ENCODE measurements at places on chromosomes 7 and 10.

DNA sequence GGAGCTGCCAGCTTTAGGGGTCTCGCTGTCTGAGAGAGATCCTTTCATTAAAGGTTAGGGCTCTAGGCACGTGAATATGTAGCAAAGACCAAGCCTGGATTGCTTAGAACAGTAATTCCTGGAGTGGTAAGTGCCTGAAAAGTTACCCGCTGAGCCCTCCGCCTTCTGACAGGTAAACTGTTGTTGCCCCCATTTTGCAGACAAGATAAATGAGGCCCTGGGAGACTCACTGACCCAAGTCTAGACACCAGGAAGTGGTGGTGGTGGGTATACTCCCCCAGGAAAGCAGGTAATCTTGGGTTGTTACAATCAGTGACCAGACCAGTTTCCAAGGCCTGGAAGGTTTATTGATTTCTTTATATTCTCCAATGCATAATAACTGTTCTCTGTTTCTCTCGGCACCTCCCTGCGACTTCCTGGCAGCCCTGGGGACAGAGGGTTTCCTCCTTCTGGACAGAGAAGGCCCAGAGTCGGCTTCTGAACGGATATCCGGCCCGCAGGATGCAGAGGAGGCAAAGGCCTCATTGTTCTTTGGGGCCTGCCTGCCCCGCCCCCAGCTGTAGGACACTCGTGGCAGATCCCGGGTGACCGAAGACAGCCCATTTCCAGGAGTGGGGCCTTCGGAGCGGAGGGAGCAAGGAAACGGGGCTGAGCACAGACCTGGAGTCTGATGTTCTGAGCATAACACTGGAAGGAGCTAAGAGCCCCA is 1.3 kb upstream of the GRK5 start:
- DNase-seq: no peak

DNA sequence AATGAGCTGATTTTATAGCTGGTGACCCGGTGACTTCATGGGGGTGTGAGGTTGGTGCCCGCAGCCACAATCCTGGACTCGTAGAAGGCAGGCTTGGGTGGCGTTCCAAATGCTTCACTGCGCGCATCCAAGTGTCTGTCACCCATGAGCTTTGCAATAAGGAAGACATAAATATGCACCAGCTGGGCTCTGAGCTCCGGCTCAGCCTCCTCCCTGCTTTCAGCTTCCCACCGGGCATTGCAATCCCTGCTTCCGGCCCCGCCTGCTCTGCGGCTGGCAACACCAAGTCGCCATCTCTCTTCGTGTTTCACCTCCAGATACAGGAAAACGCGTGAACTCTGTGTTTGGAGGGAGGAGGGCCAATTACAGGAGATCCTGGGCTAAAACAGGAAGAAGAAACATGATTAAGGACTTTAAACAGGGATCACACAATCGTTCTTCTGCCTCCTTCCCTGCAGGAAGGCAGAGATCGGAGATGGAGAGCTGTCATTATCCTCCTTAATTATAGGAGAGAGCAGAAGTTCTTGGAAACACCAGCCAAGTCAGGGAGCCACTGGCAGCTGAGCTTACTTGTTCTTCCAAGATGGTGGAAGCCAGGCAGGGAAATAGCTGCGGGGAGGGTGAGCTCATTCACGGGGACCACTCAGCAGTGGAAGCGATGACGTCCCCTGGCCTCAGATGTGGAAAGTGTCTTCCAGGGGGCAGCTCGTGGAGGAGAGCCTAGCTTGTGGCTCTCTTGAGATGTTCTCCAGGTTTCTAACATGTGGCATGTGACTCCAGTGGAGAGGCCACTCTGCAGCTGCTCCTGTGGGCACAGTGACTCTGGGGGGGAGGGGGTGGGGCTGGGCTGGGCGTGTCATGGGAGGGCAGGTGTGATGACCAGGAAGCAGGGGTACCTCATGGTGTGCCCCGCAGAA is 134.9 kb downstream of the CAMK1D start:
- peak; percentile 54 for DNase-seq

GRCh38 chr10:31792745-31793144 is 135.9 kb downstream of the ARHGAP12 start:
- DNase-seq: no peak

DNA sequence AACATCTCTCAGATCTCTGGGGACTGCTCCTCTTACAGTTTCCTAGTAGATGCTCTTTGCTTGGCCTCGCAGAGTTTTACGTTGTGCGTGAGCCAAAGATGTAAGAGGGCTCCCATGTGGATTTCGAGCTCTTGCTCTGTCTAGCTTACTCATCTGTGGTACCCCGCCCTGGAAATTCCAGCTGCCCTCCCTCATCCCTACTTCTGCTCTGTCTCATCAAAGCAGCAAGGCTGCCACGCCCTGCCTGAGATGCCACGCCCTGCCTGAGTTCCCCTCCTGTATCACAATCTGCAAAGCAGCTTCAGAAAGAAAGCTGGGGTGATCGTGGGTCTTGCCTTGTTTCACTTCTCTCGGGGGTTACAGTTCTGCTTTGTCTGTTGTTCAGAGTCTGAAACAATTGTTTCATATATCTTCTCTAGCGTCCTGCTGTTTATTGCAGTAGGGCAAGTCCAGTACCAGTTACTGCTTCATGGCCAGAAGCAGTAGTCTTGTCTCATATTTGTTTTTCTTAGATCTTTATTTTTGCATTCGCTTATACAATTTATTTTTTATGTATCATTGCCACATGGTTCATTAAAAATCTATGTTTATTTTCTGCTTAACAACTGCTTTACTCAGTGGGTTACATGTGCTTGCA is 36.1 kb upstream of the CCNY start:
- peak; percentile 61 for DNase-seq

DNA sequence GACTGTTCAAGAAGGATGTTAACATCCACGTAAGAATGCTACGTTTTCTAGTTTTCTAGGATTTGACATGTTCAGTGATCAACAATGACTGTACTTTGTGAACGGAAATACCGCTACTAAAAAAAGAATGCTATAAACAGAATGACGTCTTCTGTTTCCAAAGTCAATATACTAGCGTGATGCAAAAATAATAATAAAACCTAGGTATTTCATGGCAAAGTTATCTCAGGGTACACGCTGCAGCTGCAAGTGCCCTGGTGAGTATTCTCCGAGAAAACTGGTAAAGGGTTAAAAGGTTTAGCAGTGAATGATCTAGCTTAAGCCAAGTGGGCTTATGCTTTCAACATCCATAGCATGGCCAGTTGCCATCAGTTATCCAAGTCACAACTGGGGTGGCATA is 653.3 kb upstream of the PFKP start:
- no peak for DNase-seq

GRCh38 chr10:20207653-20208052 is 391.4 kb downstream of the PLXDC2 start:
- no peak for DNase-seq

GRCh38 chr7:26910221-26910620 is 45.8 kb upstream of the SKAP2 start:
- DNase-seq: no peak

DNA sequence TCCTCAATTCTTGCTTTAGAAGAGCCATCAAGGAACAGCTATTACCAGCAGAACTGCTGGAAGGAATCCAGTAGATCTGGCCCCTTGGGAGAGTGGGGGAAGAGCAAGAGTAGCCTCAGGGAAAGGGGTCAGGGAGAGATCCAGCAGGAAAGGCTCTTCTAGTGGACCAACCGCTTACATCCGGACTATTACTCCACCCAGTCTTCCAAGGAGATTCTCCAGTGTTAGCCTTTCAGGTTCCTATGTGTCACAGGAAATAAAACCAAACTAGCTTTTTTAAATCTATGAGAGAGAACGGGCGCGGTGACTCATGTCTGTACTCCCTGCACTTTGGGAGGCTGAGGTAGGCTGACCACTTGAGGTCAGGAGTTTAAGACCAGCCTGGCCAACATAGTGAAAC is 34.3 kb downstream of the TET1 start:
- DNase-seq: no peak

DNA sequence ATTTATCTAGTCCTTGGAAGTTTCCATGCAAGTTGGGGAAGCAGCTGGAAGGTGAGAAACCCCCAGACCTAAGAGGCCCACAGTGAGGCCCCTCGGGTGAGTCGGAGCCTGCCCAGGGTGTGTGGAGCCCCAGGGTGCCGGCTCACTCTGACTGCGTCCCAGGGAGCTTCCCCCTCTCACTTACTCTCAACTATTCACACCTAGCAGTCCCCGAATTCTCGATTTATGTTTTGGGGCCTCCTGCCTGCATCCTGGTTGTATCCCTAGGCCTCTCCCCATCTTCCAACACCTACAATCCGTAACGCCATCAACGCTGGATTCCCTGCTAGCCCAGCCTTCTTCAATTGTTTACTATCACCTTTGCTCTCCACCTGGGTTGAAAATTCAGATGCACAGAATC is 63.9 kb downstream of the PRKAG2 start:
- DNase-seq: no peak

- DNase-seq: no peak
Measured at GRCh38 chr10:33015761-33016547, 57.9 kb upstream of the ITGB1 start.

- no peak for DNase-seq
Measured at GRCh38 chr7:25633426-25634036, 405.2 kb upstream of the NPVF start.

- no peak for DNase-seq
Measured at GRCh38 chr7:49781996-49782395, 8.6 kb downstream of the VWC2 start.

DNA sequence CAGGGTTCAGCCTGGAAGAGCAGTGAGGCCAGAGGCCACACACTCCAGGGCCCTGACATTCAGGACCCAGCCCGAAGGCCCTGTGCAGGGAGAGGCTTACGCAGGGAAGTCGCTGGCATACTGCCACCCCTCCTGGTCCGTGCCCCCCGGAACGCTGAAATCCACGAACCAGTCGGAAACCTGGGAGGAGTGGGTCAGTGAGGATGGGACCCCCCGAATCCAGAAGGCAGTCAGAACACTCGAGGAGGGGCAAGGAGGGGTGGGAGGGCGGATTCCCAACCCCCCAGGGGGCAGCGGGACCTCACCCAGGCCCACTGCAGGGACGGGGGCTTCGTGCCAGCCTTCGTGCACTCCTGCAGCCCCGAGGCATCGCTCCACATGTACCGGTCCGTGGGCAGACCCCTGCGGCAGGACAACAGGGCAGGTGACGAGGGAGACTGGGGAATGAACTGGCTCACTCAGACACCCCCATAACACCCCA is 13.5 kb downstream of the BHLHA15 start:
- no peak for DNase-seq

GRCh38 chr7:17989546-17989945 is 38.1 kb downstream of the PRPS1L1 start:
- DNase-seq: no peak

DNA sequence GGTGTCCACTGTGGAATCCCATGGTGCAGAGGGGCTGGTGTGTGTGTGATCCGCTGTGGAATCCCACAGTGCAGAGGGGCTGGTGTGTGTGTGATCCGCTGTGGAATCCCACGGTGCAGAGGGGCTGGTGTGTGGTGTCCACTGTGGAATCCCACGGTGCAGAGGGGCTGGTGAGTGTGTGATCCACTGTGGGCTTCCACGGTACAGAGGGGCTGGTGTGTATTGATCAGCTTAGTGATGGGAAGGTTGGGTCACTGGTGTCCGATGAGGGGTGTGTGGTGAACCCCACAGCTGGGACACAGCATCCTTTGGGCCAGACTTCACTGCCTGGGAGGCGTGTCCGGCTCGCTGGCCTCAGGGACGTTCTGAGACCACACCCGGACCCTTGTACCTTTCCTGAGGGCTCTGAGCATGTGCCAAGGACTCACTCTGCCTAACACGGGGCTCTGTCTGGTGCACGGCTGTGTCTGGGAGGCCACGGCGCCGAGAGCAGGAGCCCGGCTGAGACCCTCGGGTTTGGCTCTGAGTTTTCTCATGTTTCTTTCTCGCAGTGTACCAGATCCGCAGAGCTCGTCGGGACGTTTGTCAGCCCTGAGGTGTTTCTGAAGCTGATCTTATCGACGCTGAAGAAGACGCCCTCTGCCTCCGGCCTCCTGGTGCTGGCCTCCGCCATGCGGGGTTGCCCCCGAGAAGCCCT is 29.3 kb upstream of the PRKAR1B start:
- no peak for DNase-seq

GRCh38 chr10:60200012-60200681 is 189.5 kb downstream of the ANK3 start:
- DNase-seq: no peak

DNA sequence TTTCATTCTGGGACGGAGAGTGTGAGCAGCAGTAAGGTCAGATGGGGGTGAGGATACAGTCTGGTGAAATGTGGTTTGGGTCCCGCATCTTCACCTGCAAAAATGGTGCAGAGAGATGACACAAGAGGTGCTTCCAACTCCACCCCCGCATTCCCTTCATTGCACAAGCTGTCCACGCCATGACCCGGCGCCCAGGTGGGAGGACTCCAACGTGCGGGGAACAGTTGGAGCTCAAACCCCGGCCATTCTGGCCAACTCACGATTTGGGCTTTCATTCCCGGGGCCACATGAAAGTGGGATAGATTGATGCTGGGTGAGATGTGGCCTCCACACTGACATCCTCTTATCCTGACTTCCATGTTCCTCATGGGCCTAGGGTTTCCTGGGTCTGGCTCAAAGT is 34.6 kb upstream of the ZNF273 start:
- no peak for DNase-seq

DNA sequence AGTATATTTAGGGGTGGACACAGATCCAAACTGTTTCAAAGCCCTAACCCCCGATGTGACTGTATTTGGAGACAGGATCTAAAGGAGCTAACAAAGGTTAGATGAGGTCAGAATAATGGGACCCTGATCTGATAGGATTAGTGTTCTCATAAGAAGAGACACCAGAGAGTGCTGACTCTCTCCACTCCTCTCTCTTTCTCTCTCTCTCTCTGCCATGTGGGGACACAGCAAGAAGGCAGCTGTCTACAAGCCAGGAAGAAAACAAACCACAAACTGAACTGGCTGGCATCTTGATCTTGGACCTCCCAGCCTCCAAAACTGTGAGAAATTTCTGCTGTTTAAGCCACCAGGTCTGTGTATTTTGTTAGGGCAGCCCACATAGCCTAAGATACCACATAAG is 84.7 kb upstream of the KDM7A start:
- no peak for DNase-seq

DNA sequence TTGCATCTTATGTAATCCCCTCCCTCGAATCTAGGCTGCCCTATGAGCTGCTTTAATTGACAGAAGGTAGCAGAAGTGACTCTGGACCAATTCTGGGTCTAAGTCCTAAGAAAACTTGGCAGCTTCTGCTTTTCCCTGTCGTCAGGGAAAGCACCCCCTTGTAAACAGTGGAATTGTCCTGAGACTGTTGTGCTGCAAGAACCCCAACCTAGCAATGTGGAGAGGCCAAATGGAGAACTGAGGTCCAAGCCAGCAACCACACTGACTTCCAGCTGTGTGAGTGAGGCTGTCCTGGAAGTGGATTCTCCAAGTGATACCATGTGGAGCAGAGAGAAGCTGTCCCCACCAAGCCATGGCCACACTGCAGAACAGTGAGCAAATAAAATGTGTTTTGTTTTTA is 75.5 kb downstream of the ARHGAP22 start:
- DNase-seq: no peak

- no peak for DNase-seq
Measured at GRCh38 chr10:22825841-22826240, 102.0 kb upstream of the ARMC3 start.
